Epithelial cell of alveolus of lung (primary cell): ENCODE measurements at places on chromosomes 5 and 9. TPM values are rescaled to one million over a fixed set of nuclear protein-coding genes. Genes with fewer than 3 reads are reported as not detected.

Gene SLC6A3
- not detected in 2 replicates for total RNA-seq

Gene KIF20A
- 35.4 and 44.1 TPM in 2 replicates for total RNA-seq

Gene PANK3
- 19.6 and 28.1 TPM in 2 replicates for total RNA-seq

Gene ALDH1B1
- total RNA-seq: 16.8 and 38.7 TPM in 2 replicates

Gene HTR1A
- total RNA-seq: not detected in 2 replicates

Gene FOXD4L6
- total RNA-seq: 1.4 TPM in 1 of 2 replicates, not detected in the other

Gene CCNI2
- total RNA-seq: under 0.01 TPM in 1 of 2 replicates, not detected in the other

Gene RANBP6
- 15.5 and 16.7 TPM in 2 replicates for total RNA-seq

Gene OR13D1
- total RNA-seq: not detected in 2 replicates

Gene CAMK4
- 3.9 and 7.3 TPM in 2 replicates for total RNA-seq

Gene BTNL8
- total RNA-seq: not detected in 2 replicates

Gene PCDHA12
- under 0.01 TPM in 1 of 2 replicates, not detected in the other for total RNA-seq

Gene TMEM252
- not detected in 2 replicates for total RNA-seq

Gene CNTLN
- 6.3 and 9.9 TPM in 2 replicates for total RNA-seq

Gene HNRNPK
- 489 and 509 TPM in 2 replicates for total RNA-seq

Gene PCDHGB5
- 7.6 and 13.0 TPM in 2 replicates for total RNA-seq

Gene KIF12
- total RNA-seq: under 0.01 TPM in 1 of 2 replicates, not detected in the other

Gene SYNPO
- 14.1 and 15.3 TPM in 2 replicates for total RNA-seq

Gene OTULINL
- 4.3 and 4.8 TPM in 2 replicates for total RNA-seq

Gene KIF3A
- 3.1 and 3.5 TPM in 2 replicates for total RNA-seq

Gene PCDHGA9
- total RNA-seq: 1.4 and 7.8 TPM in 2 replicates

Gene IFNB1
- not detected in 2 replicates for total RNA-seq
